Cortex of kidney (tissue), 1 donor: ENCODE measurements at places on chromosomes 2 and 18.

GRCh38 chr2:64410671-64411070, 43.3 kb upstream of the LGALSL start:
- no peak for DNase-seq

- no peak for DNase-seq
Measured at GRCh38 chr2:227406177-227407031, 18.7 kb upstream of the SCYGR1 start.

DNA sequence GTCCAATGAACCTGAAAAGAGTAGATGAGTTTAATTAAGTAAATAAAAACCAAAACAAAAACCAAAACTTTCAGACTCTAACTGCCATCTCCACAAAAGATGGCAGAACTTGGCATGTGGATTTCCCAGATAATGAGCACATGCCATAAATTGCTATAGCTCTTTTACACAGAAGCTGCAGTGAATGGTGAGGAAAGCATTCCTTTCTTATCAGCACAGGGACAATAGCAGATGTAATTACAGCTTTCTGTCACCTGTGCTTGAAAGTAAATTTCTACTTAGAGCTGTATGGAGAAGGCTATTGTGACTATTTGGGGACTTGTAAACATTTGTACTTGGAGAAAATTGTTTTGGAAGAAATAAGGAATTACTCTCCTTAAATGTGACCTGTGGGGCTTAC, 378.4 kb downstream of the RPRM start:
- no peak for DNase-seq

- no peak for DNase-seq
Measured at GRCh38 chr2:18290386-18290785, 270.1 kb downstream of the RDH14 start.

DNA sequence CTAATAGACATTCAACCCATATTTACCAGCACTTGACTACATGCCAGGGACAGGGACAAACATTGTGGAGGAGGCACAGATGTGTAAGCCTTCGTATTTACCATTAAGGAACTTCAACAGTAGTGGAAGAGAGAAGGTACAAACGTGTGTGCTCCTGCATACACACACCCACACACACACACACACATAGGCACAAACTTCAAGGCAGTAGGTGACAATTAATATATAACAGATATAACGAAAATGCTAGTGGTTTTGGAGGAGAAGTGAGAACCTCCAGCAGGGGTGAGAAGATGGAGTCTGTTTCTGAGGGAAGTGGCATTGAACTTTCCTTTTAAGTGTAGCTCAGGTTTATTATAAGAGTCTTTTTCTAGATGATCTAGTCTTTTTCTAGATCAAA, 231.1 kb downstream of the SETBP1 start:
- DNase-seq, result no peak

DNA sequence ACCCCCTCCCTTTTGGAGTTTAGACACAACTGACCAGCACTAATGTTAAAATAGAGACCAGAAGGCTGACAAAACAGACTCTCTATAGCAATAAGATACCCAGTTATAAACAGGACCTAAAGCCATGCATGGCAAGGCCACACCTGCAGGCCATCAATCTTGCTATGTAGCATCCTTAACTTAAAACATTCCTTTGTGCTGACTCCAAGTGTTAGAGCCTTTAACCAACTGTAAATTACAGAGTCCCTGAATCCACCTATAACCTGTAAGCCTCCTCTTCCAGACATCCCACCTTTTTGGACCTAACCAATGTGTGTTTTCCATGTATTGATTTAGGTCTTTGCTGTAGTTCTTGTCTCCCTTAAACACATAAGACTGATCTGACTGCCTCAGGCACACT, 17.9 kb downstream of the ANKMY1 start:
- DNase-seq, result no peak

DNA sequence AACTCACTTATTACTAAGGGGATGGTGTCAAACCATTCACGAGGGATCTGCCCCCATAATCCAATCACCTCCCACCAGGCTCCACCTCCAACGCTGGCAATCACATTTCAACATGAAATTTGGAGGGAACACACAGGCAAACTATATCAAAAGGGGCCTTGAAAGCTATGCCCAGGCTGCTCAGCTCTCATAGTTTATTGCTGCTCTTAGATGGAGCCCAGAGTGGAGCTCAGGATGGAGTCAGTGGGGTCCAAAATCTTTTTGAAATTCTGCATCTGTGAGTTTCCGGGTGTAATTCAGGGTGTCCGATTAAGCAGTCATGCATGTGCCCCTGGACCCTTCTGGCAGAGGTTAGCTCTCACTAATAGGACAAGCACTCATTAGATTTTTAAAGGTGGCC, 24.3 kb downstream of the RHOB start:
- no peak for DNase-seq

DNA sequence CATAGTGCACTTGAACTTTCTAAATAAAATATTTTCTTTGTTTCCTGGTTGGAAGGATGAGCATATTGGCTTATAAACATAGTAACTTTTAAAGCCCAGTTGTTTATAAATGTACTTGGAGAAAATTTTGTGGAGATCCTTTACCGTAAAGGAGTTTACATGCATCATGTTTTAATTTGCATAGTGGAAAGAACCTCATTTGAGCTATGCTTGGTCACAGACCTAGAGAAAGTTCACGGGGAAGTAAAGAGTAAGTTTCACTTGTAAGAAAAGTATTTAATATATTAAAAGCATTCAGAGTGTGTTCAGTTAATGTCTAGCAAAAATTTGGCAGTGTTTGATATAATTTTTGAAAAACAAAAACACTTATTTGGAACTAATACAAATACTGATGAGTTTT, 45.3 kb downstream of the PIKFYVE start:
- no peak for DNase-seq

GRCh38 chr2:40204268-40204667, 247.6 kb downstream of the SLC8A1 start:
- no peak for DNase-seq

DNA sequence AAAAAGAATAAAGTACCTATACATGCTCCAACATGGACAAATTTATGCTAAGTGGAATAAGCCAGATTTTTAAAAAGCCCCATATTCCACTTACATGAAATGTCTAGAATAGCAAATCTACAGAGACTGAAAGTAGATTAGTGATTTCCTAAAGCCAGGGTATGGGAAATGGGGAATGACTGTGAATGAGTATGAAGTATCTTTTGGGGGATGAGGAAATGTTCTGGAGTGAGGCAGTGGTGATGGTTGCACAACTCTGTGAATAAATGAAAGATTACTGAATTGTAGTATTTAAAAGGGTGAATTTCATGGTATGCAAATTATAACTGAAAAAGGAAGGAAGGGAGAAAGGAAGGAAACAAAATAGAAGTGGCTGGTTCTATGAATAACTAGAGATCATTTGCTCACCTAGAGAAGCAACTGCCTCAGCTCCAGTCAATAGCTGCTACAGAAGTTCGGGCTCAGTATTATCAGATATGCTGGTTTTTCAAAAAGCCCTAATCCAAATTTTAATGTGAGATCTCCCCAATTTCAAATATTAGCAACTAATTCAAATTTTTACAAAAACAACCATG, 39.3 kb downstream of the MAP3K2 start:
- no peak for DNase-seq

DNA sequence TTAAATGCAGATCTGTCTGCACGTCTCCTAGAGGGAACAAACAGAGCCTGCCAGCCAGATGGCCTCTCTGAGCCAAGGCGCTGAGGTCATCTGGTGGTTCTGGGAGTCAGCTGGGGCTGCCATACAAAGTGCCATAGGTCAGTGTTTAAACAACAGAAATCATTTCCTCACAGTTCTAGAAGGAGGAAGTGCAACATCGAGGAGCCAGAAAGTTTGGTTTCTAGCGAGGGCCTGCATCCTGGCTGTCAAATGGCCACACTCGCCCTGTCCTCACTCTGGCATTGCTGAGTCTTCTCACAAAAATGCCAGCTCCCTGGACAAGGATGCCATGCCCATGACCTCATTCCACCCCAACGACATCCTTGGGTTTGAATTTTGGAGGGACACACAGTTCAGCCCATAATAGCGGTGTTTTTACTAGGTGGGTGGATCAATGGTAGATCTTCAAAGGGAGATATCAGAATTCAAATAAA, 59.6 kb downstream of the MYT1L start:
- DNase-seq, result no peak

DNA sequence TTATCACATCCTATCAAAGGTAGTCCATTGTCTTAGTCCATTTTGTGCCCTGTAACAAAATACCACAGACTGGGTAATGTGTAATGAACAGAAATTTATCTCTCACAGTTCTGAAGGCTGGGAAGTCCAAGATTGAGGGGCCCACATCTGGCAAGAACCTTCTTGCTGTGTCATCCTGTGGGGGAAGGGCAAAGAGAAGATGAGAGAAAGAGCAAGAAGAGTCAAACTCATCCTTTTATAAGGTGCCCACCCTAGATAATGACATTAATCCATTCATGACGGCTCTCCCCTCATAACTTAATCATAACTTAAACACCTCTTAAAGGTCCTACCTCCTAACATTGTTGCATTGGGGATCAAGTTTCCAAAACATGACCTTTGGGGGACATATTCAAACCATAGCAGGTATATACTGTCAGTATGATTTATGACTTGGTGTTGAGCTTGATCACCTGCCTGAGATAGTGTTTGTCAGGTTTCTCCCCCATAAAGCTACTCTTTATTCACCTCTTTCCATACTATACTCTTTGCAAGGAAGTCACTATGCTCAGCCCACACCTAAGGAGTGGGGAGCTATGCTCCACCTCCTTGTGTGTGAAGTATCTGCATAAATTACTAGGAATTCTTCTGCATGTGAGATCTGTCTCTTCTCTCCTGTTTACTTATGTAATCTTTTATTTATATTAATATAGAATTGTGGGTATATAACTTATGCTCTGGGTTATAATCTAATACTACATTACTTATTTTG, 5.2 kb upstream of the MAP3K2 start:
- no peak for DNase-seq

DNA sequence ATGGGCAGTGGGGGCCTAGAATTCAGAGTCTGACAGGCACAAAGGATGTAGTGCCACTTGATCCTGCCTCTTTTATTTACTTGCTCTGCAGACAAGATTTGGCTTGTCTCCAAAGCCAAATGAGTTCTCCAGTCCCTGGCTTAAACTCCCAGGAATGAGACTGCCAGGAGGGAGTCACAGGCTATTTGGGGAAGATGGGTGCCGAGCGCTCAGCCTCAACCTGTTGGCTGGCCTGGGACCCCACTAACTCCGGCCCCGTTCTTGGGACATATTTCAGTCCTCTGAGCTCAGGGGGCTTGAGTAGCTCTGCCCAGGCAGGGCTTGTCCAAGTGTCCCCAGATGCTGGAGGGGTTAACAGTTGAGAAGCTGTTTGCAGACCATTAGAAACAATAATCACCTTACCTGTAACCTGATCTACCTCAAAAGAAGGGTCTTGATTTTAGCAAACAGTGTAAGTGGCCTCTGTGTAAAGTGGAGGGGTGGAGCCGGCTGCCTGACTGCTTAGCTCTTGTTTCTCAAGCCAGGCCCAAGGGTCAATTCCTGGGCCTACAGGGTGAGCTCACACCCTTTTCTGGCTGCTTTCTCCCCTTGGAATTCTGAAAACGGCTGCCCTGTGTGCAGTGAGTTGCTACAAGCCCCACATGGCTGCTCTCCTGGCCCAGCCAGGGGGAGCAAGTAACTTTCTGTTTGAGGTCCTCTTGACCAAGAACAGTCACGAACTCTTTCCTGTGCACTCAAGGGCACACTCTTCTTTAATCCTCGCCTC, 27.1 kb upstream of the FZD5 start:
- DNase-seq, result no peak

DNA sequence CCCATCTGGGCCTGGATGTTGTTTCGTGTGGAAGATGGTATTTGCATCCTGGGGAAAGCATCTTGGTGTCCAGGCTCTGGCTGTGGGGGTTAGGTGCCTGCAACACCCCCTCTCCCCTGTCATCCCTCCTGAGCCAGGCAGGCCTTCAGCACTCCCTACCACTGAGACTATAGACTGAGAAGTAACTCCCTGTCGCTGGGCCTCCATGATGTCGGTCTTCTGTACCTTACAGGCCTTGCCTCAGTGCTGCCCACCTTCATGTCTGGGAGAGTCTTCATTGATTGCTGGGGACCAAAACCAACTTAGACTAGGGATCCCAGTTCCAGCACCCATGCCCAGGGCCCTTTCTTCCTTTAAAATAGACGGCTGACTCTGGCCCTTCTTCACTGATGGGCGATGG, 33.1 kb upstream of the DNMT3A start:
- DNase-seq, result no peak

DNA sequence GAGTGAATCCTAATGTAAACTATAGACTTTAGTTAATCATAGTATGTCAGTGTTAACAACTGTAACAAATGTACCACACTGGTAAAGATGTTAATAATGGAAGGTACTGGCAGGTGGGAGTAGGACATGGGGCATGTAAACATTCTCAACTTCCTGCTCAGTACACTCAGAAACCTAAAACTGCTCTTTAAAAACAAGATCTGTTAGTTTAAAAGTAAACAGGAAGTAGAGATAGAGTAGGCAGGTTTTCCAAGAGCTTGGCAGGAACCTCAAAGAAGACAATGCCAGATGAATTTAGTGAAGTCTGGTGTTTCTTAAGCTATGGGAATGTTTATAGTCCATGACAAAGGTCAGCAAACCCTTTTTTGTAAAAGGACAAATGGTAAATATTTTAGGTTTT, 46.6 kb downstream of the CCDC138 start:
- DNase-seq, result no peak

- DNase-seq, result no peak
Measured at GRCh38 chr2:68379184-68379708, 14.2 kb downstream of the PLEK start.

DNA sequence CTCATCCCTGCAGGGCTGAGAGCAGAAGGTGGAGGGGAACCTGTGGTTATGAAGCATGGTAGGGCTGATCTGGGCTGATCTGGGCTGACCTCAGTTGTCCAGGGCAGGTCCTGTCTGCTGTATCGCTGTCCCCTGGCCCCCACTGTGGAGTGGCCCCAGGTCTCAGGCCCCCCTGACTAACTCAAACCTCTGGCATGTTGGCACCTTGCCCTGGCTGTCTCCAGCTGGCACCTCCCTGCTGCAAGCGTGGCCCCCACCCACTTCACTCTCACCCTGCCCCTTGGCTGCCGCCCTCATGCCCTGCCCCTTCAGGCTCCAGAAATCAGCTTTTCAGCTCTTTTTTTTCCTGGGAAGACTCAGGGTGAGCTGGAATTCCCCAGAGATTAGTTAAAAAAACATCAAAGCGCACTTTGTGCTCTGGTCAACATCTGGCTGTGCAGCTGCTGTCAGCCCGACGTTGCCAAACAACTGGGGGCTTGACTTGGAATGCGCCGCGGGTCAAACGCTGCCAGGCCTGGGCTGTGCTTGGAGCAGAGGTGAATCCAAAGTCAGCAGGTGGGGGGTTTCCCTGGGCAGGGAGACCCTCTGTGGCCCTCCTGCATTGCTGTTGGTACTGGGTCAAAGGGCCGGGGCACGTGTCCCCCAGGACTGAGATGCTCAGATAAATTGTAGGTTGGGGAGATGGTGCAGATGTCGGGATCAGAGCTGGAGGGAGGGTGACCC, 173.8 kb upstream of the HDAC4 start:
- DNase-seq, result no peak
